ENCODE measurements at places on chromosomes 12 and 14.
A peak's percentile ranks its signal among the peaks of the same experiment; 100 is the strongest.

DNA sequence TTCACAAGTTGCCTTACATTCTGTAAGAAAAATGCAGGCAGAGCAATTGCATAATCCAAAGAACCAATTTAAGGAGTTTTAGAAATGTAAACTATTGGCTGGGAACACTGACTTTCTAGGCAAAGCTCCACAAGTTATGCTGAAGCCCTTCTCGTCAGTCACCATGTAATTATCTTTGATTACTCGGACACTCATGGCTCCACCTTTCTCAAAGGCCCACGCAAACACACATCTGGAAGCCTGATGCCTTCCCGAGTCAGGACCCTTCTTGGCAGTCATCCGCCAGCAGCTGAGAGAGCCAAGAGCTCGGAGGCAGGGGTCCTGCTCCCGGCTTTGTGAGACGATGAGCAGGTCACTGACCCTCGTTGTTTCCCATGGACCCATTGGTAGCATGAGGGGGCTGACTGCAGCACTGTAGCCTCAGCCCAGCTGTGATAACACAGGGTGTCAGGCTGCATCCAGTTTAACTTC lies 202.2 kb downstream of the TMEM132D start:
- DNase-seq: no peak

- DNase-seq: no peak
Measured at GRCh38 chr14:99463974-99464373, 16.7 kb downstream of the SETD3 start.

- DNase-seq: no peak
Measured at GRCh38 chr12:129404556-129404955, 499.3 kb downstream of the TMEM132D start.

- DNase-seq: no peak
Measured at GRCh38 chr14:54650959-54651351, 84.0 kb downstream of the SAMD4A start.

GRCh38 chr12:132661972-132662371 lies 25.2 kb downstream of the POLE start:
- no peak for DNase-seq

GRCh38 chr12:131747276-131748177 lies 36.6 kb downstream of the SFSWAP start:
- DNase-seq: no peak

- DNase-seq: no peak
Measured at GRCh38 chr12:50024805-50025186, 498 bp downstream of the RACGAP1 start.

DNA sequence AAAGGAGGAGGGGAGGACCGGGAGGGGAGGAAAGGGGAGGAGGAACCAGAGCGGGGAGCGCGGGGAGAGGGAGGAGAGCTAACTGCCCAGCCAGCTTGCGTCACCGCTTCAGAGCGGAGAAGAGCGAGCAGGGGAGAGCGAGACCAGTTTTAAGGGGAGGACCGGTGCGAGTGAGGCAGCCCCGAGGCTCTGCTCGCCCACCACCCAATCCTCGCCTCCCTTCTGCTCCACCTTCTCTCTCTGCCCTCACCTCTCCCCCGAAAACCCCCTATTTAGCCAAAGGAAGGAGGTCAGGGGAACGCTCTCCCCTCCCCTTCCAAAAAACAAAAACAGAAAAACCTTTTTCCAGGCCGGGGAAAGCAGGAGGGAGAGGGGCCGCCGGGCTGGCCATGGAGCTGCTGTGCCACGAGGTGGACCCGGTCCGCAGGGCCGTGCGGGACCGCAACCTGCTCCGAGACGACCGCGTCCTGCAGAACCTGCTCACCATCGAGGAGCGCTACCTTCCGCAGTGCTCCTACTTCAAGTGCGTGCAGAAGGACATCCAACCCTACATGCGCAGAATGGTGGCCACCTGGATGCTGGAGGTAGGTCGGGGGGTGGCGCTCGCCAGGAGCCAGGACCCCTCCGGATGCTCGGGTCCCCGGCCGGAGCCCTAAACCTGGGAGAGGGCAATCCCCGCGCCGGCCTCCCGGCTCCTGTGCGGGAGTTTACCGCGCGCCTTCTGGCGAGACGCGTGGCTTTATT lies at the start of gene CCND2:
CCND2 (plus strand) TSS at position 111 of the 744 bp plus-strand sequence; CDS start at position 390, 279 bp downstream.
- peak; percentile 69 for DNase-seq

All from GM12878 (cell line).